ENCODE measurements at places on chromosomes 4 and X. TPM values are rescaled to one million over a fixed set of nuclear protein-coding genes. Genes with fewer than 3 reads are reported as not detected.

- peaks cover 22% of the 10 kb centered on the region for H3K4me1 ChIP-seq
- H3K27me3 ChIP-seq: no peaks in the 10 kb centered on the region
- H3K4me3 ChIP-seq: no peak overlapping the region
- peak overlapping the region; percentile 76 for H3K27ac ChIP-seq
- peak; percentile 9 for DNase-seq
- H3K36me3 ChIP-seq: no peaks in the 10 kb centered on the region
These were observed 305.5 kb upstream of the EMCN start for GRCh38 chr4:100823066-100823992.

GRCh38 chr4:71052716-71053115 lies 59.3 kb downstream of the DCK start:
- no peaks in the 10 kb centered on the region for H3K36me3 ChIP-seq
- H3K4me3 ChIP-seq: no peak overlapping the region
- H3K4me1 ChIP-seq: no peaks in the 10 kb centered on the region
- DNase-seq: no peak
- H3K27ac ChIP-seq: no peak overlapping the region
- no peaks in the 10 kb centered on the region for H3K27me3 ChIP-seq

DNA sequence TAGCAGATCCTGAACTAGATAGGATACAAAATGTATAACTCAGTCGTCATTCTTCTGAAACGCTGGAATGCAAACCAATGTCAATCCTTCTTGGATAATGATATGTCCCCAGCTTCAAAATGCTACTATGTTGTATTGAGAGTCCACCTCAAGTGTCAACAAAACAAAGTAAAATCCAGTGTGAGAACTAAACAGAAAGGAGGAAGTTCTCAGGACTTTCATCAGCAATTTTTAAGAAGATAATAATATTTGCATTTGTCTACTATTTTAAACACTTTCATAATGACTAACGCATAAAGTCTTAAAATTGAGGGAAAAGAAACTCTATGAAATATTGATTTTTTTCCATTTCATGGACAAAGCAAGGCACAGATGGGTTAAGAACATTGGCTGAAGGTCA lies 36.3 kb downstream of the SOD3 start:
- no peaks in the 10 kb centered on the region for H3K36me3 ChIP-seq
- DNase-seq: no peak
- H3K27ac ChIP-seq: no peak overlapping the region
- no peaks in the 10 kb centered on the region for H3K27me3 ChIP-seq

DNA sequence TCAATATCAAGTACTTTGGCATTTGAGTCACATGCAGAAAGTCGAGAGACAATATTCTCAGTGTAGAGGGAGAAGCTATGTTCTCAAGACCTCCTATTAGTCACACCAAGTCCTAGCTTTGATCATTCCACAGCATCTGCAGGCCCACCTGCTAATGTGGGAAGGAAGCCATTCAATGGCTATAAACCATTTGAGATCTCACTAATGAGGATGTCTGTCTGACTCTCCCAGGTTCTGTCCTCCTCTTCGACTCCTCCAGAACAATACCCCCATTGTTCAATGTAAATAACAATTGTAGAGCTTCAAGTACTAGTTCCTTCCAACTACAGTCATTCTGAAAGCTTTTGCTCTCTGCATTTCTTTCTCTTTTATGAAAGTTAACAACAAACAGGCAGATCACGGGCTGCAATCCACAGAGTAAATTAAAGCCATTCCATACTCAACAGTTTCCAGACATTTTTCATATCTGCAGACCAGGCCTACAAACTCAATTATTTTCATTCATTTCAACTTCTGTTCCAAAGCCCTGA lies 140.2 kb upstream of the EDNRA start:
- H3K27me3 ChIP-seq: no peaks in the 10 kb centered on the region
- no peak overlapping the region for H3K27ac ChIP-seq
- no peaks in the 10 kb centered on the region for H3K36me3 ChIP-seq
- H3K4me3 ChIP-seq: no peak overlapping the region

Gene PPARGC1A
- total RNA-seq: not detected

Gene CTAG1B
- not detected for total RNA-seq
